ENCODE measurements at places on chromosomes 1 and 21.

- DNase-seq = no peak
Measured at GRCh38 chr1:3034728-3035562, 13.7 kb downstream of the ACTRT2 start.

GRCh38 chr1:6500544-6501278 is 9.2 kb upstream of the PLEKHG5 start:
- no peak for DNase-seq

- DNase-seq = no peak
Measured at GRCh38 chr21:45971616-45972352, 9.8 kb upstream of the COL6A1 start.

- no peak for DNase-seq
Measured at GRCh38 chr1:66439031-66439740, 94.8 kb upstream of the SGIP1 start.

DNA sequence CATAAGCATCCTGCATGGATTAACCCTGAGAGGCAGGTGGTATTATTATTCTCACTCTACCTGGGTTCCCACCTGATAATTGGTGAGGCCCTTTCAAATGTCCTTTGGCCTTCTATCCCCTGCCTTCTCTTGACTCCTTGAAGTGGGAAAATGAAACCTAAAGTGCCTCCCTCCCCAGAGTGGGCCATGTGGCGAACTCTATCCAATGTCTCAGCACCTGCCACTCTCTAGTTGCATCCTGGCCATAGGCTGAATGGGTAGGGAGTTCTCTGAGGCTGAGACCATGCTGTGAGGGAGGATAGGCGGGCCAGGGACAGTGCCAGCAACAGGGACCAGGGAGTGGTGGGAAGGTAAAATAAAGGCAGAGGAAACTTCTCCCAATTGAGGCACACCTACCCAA is 35.3 kb downstream of the ELF3 start:
- DNase-seq = no peak

- DNase-seq = no peak
Measured at GRCh38 chr1:211327346-211327921, 801 bp downstream of the TRAF5 start.

GRCh38 chr1:56676571-56677035 is 31.5 kb downstream of the PRKAA2 start:
- no peak for DNase-seq

- DNase-seq = no peak
Measured at GRCh38 chr1:221945669-221946068, 203.8 kb upstream of the DUSP10 start.

- no peak for DNase-seq
Measured at GRCh38 chr1:205449750-205450443, 5.9 kb downstream of the BLACAT1 start.

GRCh38 chr1:246801241-246802020 is 77.2 kb downstream of the SCCPDH start:
- no peak for DNase-seq

DNA sequence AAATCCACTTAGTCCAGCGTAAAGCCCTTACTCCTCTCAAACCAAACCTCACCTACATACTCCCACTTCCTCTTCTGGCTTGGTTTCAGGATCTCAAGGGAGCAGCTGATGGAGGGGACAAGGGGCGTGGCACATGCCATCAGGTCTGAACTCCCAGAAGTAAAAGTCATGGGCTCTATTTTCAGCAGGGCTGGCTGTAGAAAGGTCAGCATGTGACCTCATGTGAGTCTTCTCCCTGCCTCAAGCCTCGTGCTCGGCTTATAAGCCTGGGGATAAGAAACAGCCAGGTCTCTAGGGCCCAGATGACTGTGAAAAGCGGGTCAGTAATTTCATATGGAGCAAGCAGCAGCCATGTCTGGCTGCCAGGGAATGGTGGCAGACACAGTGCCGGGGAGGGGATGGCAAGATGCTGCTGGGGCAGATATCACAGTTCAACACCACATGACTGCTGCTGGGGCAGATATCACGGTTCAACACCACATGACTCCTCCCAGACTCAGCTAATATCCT is 227.9 kb downstream of the KCNH1 start:
- no peak for DNase-seq

DNA sequence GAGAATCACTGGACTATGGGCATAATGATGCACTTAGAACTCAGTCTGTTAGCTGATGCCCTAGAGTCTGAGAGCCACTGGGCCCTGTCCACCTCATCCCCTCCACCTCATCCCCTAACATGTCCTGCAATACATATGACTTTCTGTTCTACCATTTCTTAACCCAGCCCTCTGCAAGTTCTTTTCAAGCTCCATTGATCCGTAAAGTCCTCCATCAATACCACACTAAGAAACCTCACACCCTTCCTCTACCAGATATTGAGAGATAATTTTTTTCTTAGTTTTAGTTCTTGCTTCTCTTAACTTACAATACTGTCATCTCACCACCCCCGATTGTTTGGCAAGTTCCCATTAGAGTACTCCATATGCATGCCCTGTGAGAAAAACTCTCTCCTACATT is 22.1 kb downstream of the FCRL4 start:
- DNase-seq = no peak

- no peak for DNase-seq
Measured at GRCh38 chr1:67691712-67692111, 6.7 kb downstream of the GADD45A start.

DNA sequence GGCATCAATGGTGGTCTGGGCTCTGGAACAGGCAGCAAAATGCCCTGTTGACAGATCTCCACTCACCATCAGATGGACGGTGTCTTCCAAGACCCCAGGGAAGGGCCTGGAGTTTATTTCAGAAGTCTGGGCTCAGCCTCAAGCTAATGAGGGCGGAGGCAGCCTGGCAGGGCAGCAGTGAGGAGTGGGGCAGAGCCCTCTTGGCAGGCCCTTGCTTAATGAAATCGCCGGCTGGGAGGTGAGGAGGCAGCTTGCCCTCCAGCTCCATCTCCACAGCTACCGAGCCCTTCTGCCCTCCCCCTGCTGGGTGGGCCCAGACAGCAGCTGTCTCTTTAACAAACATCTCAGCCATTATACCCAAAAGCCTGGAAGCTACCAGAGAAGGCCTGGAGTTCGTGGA is 22.0 kb upstream of the GRIK3 start:
- no peak for DNase-seq

GRCh38 chr1:157955857-157956256 is 37.6 kb upstream of the KIRREL1 start:
- no peak for DNase-seq

- DNase-seq = no peak
Measured at GRCh38 chr1:237270353-237270752, 228.4 kb downstream of the RYR2 start.

- no peak for DNase-seq
Measured at GRCh38 chr1:45522324-45523104, 830 bp upstream of the PRDX1 start.

DNA sequence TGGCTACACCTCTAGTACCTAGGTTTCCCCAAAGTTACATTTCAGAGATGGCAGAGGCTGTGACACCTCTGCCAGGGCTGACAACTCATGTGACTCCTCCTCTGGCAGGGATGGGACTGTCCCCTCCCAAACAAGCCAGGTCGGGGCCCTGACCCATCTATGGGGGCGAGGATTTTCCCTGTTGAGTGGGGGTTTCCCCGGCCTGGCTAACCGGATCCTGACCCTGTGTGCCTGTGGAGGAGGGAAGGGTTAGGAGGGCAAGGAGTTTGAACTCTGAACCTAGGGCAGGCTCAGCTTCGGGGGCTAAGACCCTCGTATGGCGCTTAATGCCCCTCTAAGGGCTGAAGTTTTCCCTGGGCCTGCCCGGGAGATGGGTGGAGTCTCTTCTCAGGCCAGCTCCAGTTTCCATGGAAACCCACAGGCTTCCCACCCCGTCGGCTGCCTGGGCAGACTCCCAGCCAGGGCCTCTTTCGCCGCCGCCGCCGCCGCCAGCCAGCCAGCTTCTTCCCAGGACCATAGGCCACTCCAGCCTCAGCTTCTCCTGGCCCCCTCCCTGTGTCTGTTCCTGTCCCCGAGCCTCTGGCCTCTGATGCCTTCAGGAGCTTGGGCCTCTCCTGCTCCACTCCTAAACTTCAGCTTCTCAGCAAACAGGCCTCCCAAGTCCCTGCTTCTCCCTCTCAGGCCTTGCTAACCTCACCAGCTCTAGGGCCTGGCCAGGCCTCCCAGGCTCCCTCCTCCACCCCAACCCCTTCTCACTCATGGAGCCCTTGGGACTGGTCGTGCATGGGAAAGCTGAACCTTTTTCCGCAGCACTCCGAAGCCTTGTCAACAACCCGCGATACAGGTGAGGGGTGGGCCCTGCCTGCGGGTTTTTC is at the start of gene BTBD19:
TSS of gene BTBD19 (plus strand) at position 461 of the 875 bp plus-strand sequence. CDS start at position 759, 298 bp downstream.
- DNase-seq = peak; percentile 71

- DNase-seq = no peak
Measured at GRCh38 chr1:1281533-1282321, 1.5 kb downstream of the SCNN1D start.

DNA sequence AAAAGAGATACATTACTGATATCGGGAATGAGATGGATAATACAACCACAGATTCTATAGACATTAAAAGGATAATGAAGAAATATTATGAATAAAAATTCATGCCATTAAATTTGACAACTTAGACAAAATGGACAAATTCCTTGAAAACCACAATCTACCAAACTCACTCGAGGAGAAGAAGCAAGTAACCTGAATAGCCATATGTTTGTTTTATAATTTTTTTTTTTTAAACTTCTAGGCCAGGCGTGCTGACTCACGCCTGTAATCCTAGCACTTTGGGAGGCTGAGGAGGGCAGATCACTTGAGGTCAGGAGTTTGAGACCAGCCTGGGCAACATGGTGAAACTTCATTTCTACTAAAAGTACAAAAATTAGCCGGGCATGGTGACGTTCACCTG is 327.9 kb downstream of the VAV3 start:
- no peak for DNase-seq

- no peak for DNase-seq
Measured at GRCh38 chr1:163561580-163562295, 240.0 kb downstream of the NUF2 start.

DNA sequence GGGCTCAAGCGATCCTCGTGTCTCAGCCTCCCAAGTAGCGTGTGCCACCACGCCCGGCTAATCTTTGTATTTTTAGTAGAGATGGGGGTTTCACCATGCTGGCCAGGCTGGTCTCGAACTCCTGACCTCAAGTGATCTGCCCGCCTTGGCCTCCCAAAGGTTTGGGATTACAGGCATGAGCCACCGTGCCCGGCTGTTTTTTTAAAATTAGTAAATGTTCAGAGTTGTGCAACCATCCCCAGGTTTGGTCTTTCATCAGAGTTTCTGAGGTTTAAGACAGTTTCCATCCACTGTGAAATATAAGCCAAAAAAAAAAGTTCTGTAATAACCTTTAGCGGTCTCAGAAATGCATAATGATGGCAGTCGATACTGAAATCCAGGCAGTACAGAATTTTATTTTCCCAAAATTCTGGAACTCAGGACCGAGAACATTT is 550 bp upstream of the SYT11 start:
- no peak for DNase-seq

DNA sequence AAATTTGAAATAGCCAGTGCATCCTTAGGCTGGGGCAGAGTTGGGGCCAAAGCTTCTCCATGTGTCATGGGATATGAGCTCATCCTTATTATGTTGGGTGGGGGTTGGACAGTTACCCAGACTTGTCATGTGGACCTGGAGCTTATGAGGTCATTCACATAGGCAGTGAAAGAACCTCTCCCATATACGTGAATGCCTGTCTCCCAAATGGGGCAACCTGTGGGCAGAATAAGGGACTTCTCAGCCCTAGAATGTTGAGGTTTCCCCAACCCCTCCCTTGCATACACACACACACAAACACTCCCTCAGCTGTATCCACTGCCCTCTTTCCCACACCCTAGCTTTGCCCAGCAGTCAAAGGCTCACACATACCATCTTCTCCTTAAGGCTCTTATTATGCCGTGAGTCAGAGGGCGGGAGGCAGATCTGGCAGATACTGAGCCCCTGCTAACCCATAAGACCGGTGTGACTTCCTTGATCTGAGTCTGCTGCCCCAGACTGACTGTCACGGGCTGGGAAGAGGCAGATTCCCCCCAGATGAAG is 2.3 kb upstream of the IVL start:
- DNase-seq = no peak

GRCh38 chr1:75129660-75129982 is 4.6 kb upstream of the LHX8 start:
- no peak for DNase-seq

- DNase-seq = no peak
Measured at GRCh38 chr1:206563367-206564207, 48.7 kb downstream of the EIF2D start.

- no peak for DNase-seq
Measured at GRCh38 chr1:60141276-60141675, 67.7 kb upstream of the C1orf87 start.

GRCh38 chr1:223831755-223832636 is 13.8 kb downstream of the TP53BP2 start:
- DNase-seq = no peak

GRCh38 chr21:36076878-36077655 is 7.2 kb downstream of the CBR1 start:
- no peak for DNase-seq

GRCh38 chr1:118104951-118105350 is 80.1 kb downstream of the SPAG17 start:
- no peak for DNase-seq

GRCh38 chr21:46065215-46065913 is 32.5 kb upstream of the COL6A2 start:
- no peak for DNase-seq

DNA sequence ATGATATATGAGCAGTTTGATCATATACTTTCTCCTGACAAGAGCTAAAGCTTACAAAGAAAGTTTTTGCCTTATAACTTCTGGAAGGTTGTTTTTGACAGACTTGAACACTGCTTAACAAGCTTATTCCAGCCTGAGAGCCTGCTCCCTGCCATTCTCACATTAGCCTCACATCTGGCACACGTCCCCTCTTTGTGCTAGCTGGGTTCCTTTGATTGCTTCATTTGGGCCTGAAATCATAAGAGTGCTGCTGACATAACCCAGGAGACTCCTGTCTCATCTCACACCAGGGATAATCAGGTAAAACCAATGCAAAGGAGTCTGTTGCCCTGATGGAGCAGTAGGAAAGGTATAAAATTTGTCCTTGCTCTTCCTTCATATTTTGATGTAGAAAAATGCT is 1411.7 kb upstream of the B3GALT2 start:
- DNase-seq = no peak

- no peak for DNase-seq
Measured at GRCh38 chr1:20785907-20786252, 1.2 kb downstream of the HP1BP3 start.

- DNase-seq = no peak
Measured at GRCh38 chr1:208951908-208952307, 631.6 kb upstream of the CAMK1G start.

DNA sequence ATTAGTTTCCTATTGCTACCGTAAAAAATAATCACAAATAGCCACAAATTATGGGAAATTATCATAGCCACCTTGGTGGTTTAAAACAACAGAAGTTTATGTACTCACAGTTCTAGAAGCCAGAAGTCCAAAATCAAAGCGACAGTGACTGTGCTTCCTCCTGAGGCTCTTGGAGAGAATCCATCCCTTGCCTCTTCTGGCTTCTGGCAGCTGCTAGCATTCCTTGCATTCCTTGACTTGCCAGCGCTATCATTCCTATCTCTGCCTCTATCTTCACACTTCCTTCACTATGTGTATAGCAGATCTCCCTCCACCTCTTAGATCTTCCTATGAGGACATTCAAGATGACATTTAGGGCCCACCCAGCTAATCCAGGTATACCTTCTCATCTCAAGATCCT is 180.1 kb upstream of the USP25 start:
- no peak for DNase-seq
